ENCODE measurements at places on chromosomes 12 and 14. TPM values are rescaled to one million over a fixed set of nuclear protein-coding genes. Genes with fewer than 3 reads are reported as not detected.

Gene GYS2
- total RNA-seq = not detected

Gene ACVRL1
- 2.1 TPM for total RNA-seq

Gene ANKS1B
- 6.9 TPM for total RNA-seq

Gene PLEKHG3
- 119 TPM for total RNA-seq

Gene PLCZ1
- total RNA-seq = 0.69 TPM

Gene CCDC92
- total RNA-seq = 4.3 TPM

Gene WNT5B
- total RNA-seq = 11.0 TPM

- peak; percentile 52 for DNase-seq
Observed at GRCh38 chr14:51581017-51581881, 70.5 kb upstream of the FRMD6 start.

GRCh38 chr12:19572920-19573558 lies 133.7 kb downstream of the AEBP2 start:
- DNase-seq = peak; percentile 55

- DNase-seq = no peak
Observed at GRCh38 chr14:64508215-64508776, 3.7 kb downstream of the ZBTB1 start.

- DNase-seq = peak; percentile 47
Observed at GRCh38 chr12:19431407-19432308, 7.6 kb upstream of the AEBP2 start.

DNA sequence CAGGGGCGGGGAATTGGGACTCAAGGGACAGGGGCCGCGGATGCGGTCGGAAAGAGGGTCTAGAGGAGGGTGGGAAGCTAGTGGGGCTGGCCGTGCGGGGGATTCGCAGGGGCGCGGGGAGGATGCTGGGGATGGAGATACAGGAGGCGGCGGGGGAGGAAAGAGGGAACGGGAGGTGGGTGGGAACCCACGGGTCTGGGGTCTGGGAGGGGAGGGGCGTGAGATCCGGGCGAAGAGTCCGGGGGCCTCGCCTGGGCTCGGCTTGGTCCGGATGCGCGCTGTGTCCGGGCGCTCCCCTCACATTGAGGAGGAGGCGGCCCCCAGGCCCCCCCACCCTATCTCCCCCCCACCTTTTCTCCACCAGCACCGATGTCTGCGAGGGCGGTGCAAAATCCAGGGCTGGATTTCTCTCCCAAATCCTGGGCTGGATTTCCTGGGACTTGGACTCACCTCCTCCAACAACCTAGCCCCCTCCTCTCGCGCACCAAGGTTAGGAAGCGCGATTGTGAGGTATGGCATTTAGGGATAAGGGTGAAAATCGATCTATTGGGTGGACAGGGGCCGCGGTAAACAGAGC lies at the start of gene AGAP2:
AGAP2 (minus strand) TSS at position 82 of the 577 bp plus-strand sequence. CDS start 496 bp downstream, outside the sequence.
- DNase-seq = no peak

DNA sequence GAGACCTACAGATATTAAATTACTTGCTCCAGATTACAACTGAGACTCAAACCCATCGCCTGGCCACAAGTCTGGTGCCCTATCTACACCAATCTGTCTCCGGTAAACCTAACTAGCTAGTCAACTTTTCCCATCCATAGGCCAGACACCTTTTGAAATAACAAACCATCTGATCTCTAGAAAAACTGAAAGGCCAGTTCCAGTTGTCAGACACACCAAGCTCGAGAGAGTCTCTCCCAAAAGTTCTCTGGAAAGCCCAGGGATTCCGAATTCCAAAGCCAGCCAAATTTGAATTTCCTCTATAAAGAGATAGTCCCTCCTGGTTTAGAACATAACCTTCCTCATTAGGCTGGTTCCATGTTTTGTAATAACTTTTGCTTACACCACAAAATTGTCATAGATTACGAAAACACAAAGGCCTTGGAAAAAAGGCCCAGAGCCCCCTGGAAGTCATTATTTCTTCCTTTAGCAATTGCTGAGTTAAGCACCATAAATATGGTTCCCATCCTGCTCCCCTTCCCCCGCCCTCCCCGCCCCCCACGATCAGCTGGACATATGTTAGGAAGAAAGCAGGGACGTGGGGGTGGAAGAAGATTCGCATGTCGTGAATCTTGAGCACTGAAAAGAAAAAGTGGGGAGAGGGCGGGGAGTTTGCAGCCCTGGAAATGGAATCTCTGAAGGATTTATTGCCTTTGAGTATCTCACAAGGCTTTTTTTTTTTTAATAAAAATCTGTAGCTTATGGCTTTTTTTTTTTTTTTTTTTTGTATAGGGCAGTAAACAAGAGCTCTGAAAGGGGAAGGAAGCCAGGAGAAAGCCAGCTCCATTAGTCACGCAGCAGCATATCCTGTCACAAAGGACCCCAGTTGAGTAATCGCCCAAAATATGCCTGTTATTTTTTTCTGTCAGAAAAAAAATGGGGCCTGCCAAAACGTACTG lies 110.4 kb downstream of the ZFP36L1 start:
- peak; percentile 84 for DNase-seq

- peak; percentile 59 for DNase-seq
Observed at GRCh38 chr12:6532927-6533652, 1.2 kb upstream of the GAPDH start.

DNA sequence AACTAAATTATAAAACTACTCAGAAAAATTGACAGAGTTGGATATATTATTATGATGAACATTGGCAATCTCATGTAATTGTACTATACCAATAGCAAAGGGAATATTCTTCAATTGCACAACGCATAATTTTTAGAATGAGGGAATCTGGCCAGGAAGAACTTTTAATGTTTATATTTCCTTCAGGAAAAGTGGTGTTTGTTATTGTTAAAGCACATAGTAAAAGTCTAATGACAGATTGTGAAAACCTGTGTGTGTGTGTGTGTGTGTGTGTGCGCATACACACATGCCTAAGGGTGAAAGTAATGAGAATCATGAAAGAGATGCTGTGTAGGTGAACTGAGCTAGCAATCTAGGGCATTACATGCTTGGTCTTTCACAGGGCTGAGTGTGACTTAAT lies 877.7 kb downstream of the SLC6A15 start:
- DNase-seq = no peak

GRCh38 chr12:48122065-48122834 lies 3.1 kb downstream of the PFKM start:
- DNase-seq = no peak

DNA sequence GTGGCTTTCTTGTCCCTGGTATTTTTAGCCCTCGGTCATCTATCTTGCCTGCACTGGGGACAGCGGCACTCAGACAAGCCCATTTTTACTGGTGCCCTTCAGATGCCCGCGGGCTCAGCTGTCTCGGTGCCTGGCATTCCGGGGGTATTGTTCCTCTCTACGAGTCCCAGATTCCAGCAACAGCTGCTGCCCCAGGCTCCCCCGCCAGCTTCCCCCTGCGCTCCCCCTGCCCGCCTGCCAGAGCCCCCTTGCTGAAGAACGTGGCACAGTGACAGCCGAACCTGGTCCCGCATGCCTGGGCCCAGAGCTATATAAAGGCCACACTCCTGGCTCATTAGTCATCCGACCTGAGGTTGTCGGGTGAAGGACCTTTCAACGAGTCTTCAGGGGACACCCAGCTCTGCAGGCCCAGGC lies 10.9 kb upstream of the MYL2 start:
- DNase-seq = peak; percentile 7

GRCh38 chr12:131815131-131815530 lies 13.1 kb upstream of the MMP17 start:
- DNase-seq = no peak

GRCh38 chr14:34325493-34325892 lies 136.5 kb downstream of the SPTSSA start:
- DNase-seq = no peak

DNA sequence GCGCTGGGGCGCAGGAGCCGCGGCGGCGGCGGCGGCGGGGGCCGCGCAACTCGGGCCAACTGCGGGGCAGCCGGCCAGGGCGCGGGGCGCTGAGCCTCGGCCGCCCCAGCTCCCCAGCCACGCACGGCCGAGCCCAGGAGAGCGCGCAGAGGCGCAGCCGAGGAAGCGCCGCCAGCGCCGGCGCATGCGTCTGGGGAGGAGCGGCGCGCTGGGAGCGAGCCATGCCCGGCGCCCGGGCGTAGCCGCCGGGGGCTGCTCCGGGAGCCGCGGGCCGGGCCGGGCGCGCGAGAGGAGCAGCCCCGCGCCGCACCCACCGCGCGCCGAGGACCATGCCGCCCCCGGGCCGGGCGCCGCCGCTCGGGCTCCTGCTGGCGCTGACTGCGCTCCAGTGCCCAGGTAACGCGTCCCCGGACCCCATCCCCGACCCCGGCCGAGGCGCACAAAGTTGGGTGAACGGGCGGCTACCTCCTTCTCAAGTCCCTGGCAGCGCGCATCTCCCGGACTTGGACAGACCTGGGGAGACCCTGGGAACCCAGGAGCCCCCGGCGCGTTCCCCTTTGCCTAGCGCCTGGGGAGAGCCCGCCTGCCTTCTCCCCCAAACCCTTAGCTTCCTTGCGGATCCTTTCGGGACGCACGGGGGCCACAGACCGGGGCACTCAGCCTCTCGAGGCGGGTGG lies 121.4 kb downstream of the AACS start:
- no peak for DNase-seq

Data from renal cortical epithelial cell (primary cell).